Stimulated activated CD4-positive, alpha-beta T cell treated with anti-CD3 and anti-CD28 coated beads, Interleukin-1b, Interleukin-23, amount 100 ng/mL, for 1 hour (primary cell): ENCODE measurements at places on chromosomes 4 and X.

DNA sequence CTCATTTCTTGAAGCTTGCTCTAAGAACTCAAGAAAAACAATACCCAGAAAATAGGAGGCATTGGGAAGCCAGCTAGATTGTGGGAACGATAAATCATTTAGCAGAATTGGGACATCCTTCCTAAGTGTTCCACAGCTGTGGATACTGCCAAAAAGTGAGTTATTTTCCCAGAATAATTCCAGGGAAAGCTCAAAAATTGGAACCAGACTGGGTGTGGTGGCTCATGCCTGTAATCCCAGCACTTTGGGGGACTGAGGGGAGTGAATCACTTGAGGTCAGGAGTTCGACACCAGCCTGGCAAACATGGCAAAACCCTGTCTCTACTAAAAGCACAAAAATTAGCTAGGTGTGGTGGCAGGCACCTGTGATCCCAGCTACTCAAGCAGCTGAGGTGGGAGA lies 68.2 kb upstream of the GK2 start:
- DNase-seq: no peak

DNA sequence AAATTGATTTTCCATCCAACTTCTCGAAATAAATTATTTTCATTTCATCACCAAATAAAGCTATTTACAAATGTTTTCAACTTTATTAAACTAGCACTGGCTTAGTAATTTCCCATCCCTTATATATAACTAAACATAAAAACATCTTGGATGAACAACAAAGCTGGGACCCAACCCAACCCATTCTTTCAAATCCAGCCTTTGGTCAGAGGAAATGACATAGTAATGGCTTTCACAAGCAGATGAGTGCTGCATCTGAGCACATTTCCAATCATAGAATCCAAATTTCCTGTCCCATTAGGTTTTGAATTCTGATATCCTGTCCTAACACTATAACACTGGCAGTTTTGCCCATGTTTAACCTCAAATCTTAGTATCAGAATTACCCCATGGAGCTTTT lies 7.9 kb upstream of the EMCN start:
- DNase-seq: no peak

DNA sequence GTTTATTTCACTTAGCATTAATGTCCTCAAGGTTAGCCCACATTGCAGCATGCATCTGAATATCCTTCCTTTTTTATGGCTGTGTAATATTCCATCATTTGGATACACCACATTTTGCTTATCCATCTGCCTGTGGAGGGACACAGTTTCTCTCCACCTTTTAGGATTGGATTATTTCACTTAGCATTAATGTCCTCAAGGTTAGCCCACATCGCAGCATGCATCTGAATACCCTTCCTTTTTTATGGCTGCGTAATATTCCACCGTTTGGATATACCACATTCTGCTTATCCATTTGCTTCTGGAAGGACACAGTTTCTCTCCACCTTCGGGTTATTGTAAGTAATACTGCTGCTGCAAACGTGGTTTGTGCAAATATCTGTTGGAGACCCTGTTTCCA lies 110.0 kb downstream of the DHRSX start:
- no peak for DNase-seq

GRCh38 chr4:7169134-7169533 lies 23.2 kb upstream of the SORCS2 start:
- DNase-seq: no peak

GRCh38 chr4:171676555-171677215 lies 136.5 kb upstream of the GALNTL6 start:
- no peak for DNase-seq

DNA sequence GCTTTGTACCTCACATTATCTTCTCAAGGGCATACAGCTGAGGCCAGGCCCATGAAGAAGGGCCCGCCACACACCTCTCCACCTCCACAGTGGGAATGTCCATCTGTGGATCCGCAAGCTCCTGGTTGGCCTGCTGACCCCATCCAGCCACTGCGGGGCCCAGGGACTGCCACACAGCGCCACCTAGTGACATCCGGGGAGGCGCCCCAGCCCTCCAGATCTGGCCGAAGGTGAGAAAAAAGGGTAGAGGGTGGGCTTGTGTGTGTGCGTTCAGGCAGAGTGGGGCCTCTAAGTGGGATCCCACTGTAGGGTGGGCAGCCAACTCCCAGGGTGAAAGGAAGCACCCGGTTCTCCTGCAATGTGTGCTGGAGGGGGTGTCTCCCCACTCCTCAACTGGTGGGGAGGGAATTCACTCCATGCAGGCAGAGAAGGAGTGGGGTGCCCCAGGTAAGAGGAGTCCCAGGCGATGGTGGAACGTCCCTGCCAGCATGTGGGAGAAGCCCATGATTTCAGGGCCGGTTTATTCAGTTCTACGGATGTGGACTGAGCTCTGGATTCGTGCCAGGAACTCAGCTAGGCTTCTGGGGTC lies 117.3 kb downstream of the ENPP6 start:
- peak; percentile 22 for DNase-seq

GRCh38 chr4:169164669-169165415 lies 105.9 kb downstream of the SH3RF1 start:
- no peak for DNase-seq
